ENCODE measurements at places on chromosomes 3 and 15.

DNA sequence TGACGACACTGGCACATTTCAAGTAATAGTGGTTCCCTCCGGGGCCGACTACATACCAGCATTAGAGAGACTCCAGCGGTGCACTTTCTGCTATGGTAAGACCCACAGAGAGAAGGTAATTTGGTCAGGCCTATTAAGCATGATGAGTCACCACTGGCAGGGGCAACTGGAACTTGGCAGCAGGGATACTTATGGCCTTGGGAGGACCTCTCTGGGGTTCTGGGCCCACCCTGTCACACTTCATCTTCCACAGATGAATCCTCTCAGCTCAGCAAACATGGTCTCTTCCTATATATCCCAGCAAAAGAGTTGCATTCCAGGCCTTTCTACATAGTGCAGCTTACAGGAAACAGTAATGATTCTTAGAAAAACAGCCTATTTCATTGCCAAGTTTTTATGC lies 88.0 kb downstream of the PIK3R4 start:
- no peak for ATAC-seq

GRCh38 chr3:186237915-186238314 lies 124.1 kb downstream of the DGKG start:
- no peak for ATAC-seq

- no peak for ATAC-seq
Measured at GRCh38 chr3:129548104-129548965, 5.4 kb downstream of the H1-8 start.

DNA sequence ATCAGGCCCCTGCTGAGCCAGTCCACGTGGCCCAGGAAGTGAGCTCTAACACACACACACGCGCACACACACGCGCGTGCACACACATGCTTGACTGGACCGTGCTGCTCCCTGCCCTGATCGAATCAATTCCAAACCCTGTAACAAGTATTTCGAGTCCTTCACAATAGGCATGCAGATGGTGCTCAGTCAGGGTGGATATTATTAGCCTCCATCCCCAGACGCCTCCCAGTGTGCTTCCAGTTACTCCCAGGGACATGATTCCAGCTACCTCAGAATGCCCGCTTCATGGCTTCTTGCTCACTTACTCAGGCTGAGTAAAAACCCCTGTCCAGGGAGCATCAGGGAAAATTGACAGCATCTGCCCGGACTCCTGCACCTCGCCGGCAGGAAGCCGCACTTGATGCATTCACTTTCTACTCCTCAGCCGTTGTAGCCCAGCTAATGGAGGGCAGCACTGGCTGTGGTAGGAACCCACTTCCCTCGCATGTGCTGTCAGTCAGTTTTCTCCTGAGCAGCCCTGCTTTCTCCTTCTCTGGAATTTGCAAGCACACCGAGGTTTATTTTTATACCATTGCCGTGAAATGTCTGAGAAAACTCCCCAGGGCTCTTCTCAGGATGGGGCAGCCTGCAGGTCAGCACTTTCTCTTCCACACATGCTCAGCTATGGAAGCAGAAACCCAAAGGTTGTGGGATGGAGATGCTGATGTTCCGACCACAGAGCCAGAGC lies 126.1 kb upstream of the ABHD17C start:
- ATAC-seq = no peak

- no peak for ATAC-seq
Measured at GRCh38 chr3:65888980-65889706, 149.6 kb downstream of the MAGI1 start.

DNA sequence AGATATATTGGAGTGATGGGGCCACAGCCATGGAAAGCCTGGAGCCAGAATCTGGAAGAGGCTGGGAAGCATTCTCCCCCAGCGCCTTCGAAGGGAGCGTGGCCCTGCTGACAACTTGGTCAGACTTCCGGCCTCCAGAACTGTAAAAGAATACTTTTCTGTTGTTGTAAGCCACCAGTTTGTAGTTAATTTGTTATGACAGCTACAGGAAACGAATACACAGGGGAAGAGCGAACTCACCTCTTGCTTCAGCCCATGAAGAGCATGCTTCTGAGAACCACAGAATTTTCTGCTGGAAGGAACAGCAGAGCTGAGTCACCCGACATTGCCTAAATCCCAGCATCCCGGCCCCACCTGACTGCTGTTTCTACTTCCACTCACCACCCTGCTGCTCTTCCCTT lies 501.7 kb downstream of the SHQ1 start:
- no peak for ATAC-seq

- ATAC-seq = no peak
Measured at GRCh38 chr3:57288403-57288802, 4.1 kb downstream of the ASB14 start.

DNA sequence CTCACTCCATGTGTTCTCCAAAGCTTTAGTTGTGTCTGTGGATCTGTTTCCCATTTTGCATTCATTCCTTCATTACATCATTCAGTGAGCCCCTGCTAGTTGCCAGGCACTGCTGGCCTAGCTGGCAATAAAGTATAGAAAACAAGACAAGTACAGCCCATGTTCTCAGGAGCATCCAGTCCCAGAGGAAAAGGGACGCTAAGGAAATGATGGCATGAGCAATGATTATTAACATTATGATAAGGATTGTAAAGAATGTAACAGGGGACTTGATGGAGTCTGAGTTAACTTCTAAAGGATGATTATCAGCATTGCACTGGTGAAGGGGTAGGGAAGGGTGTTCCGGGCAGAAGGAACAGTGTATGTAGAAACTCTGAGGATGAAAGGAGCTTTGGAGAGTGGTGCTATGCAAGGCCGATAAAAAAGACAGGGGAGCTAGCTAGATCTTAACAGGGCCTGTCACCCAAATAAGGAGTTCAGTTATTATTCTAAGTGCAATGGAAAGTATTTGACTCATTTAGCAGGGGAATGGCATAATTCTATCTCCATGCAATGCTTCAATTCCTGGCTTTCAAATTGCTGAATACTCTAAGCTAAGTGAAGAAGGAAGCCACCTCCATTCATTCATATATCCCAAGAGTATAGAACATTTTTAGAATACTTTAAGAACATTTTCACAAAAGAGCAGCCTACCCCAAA lies 258.2 kb upstream of the STT3B start:
- ATAC-seq = no peak

GRCh38 chr3:127000119-127000518 lies 17.2 kb downstream of the PLXNA1 start:
- ATAC-seq = no peak

- ATAC-seq = peak; percentile 66
Measured at GRCh38 chr3:143832433-143832832, 15.8 kb downstream of the SLC9A9 start.

DNA sequence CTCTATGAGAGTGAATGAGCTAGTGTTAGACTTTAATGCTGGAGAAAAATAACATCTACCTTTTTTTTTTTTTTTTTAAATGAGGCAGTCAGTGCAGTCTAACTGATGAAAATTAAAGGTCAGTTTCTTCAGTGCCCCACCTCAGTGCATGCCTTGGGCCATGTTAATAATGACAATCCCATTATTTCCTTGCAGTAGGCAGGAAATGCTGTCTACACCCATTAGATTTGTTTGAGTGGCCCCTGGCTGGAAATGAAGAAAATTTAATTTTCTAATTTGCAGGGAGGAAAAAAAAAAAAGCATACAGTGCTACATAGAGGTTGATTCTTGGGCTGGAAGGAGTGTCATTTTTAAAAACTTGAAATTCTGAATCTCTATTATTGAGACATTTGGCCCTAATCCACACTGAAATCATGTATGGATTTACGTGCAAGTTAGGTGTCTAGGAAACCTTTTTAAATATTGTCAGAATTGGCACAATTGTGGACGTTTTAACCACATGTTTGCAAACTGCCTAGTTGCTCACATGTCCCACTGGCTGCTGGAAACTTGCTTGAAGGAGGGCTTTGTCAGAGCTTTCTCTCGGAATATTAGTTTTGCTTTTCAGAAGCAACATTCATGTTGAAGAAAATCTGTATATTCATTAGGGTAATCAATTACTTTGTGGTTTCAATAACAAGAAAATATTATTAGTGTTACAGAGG lies 18.4 kb downstream of the FNDC3B start:
- no peak for ATAC-seq

GRCh38 chr3:15331072-15331605 lies 1.2 kb downstream of the SH3BP5 start:
- no peak for ATAC-seq

DNA sequence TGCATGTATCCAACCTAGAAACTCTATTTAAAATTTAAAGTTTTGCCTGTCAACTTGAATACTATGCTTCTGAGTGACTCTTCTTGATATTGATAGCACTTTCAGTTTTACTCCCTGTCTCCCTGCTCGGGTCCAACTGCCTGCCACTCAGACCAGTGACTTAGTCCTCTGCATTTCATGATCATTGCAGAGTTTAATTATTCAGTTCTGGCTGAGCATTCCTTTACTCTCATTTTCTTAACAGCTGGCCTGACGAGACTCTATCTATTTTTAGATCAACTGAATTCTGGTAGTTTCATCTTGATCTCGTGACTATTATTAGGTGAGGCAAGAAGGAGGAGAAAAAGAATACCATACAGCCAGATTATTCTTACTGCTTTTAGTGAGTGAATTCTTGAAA lies 617.4 kb downstream of the SI start:
- ATAC-seq = no peak

DNA sequence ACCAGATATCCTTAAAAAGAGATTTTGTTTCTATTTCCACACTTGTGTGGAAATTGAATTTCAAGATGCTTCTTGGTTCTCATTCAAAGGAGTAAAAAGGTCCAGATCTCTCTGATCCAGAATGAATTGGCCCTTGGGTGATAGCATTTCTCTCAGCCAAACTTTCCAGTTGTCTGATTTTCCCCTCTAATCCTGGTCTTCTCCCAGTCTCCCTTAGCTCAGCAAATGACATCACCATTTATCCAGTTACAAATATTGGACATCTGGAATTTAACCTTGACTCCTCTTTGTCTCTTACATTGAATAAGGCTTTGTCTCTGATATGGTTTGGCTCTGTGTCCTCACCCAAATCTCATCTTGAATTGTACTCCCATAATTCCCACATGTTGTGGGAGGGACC lies 10.2 kb upstream of the FGF7 start:
- ATAC-seq = no peak

DNA sequence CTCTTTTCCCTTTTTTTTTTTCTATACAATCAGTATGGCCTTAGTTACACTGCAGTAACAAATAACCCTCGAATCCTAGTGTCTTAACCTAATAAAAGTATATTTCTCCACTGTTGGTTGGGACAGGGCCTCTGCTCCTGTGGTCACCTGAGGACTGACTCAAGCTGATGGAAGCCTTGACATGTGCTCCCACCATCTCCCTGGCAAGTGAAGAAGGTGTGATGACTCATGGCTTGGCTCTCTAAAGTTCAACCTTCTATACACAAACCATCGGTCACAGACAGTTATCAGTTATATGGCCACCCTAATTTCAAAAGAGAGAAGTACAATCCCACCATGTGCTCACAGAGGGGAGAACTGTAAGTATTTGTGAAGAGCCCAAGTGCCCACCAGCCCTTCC lies 65.8 kb upstream of the CACNA2D3 start:
- ATAC-seq = no peak

DNA sequence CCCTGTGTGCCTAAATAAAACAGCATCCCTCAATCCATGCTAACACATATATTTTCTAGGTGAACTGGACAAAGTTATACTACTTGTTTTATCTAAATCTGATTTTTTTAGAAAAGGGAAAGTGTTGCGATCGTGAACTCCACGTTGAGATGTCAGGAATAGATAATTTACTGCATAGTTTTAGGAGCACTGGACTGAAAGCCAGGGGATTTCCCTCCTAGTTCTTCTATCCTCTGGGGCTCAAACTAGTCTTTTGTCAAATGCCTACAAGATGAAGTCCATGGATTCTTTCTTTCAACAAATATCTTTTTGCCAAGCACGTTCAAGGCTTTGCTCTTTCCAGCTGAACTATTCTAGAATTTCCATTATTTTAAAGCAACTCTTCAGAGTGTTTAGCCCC lies 617 bp upstream of the HPS3 start:
- no peak for ATAC-seq

DNA sequence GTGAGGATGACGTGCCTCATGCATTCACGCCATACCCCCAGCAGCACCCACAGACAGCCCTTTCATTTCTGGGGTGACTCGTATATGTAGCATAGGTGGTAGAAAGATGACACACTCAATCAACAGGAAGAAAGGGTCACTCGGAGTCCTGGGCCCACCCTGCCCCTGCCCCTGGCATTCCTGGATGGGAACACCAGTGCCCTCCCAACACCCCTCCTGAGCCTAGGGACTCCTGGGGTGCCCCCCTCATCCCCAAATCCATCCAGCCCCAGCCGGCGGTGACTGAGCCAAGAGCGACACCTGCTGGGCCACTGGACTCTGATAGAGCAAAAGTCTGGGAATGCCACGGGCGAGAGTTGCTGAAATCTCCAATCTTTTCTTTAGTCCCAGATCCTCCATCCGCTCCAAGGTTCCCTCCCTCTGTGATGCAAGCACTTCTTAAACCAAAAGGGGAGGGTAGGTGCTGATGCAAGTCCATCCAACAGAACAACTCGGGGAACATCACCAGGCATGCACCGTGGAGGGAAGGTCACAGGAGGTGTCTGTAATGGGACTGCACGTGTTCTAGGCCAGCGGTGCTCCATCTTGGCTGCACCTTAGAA lies 31.1 kb downstream of the ACAN start:
- peak; percentile 41 for ATAC-seq

- no peak for ATAC-seq
Measured at GRCh38 chr3:14990780-14991148, 43.4 kb downstream of the NR2C2 start.

- no peak for ATAC-seq
Measured at GRCh38 chr15:29435811-29436210, 166.2 kb upstream of the NSMCE3 start.

- ATAC-seq = no peak
Measured at GRCh38 chr15:51623386-51623938, 891 bp upstream of the DMXL2 start.

- no peak for ATAC-seq
Measured at GRCh38 chr3:120682095-120682681, at the start of gene HGD. Gene HGD, minus strand, starts transcription at chr3:120682239. Its CDS starts 128 bp downstream, at chr3:120682111.

GRCh38 chr3:129233538-129233937 lies 15.9 kb upstream of the COPG1 start:
- no peak for ATAC-seq

GRCh38 chr15:40808861-40809450 lies 1.7 kb upstream of the DNAJC17 start:
- no peak for ATAC-seq

GRCh38 chr3:25775936-25776335 lies 7.3 kb downstream of the NGLY1 start:
- peak; percentile 51 for ATAC-seq
